ENCODE measurements at places on chromosomes 4 and X.

GRCh38 chr4:98568941-98569663 lies 89.3 kb downstream of the TSPAN5 start:
- no peak for DNase-seq

GRCh38 chr4:125423124-125423523 lies 108.4 kb downstream of the FAT4 start:
- no peak for DNase-seq

- no peak for DNase-seq
Measured at GRCh38 chr4:144658015-144658567, 12.1 kb downstream of the HHIP start.

- no peak for DNase-seq
Measured at GRCh38 chr4:182680234-182680653, 236.9 kb downstream of the DCTD start.

- no peak for DNase-seq
Measured at GRCh38 chrX:10104958-10105658, 51.7 kb upstream of the CLCN4 start.

DNA sequence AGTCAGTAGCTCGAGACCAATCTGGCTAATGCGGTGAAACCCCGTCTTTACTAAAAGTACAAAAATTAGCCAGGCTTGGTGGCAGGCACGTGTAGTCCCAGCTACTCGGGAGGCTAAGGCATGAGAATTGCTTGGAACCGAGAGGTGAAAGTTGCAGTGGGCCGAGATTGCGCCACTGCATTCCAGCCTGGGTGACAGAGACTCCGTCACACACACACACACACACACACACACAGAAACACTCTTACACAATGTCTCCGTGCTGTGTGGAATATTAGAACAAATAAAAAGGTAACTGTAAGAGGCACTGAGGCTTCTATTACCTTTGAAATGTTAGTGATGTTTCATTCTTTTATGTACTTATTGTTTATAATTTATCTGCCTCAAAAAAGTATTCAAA lies 326.6 kb downstream of the GPAT3 start:
- DNase-seq: no peak

DNA sequence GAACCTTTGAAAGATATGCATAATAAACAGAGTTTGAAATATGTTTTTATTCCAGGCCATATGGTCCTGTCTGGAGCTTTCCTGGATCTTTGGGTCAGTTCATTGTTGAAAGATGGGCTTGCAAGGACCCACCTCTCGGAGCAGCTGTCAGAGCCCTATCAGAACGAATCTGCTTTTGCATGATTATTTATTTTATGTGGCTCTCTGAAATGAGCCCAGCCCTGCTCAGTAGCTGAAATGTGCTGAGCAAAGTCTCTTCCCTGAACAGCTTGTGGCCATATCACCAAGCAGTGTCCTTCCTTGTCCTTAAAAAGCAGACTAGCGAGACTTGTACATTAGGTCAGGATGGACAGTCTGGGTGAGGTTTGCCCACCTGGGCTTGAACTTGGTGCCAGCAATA lies 110.8 kb downstream of the GBA3 start:
- peak; percentile 28 for DNase-seq

GRCh38 chr4:8613421-8614364 lies 21.1 kb downstream of the CPZ start:
- DNase-seq: no peak

- no peak for DNase-seq
Measured at GRCh38 chr4:1043651-1044468, 32.4 kb downstream of the FGFRL1 start.

DNA sequence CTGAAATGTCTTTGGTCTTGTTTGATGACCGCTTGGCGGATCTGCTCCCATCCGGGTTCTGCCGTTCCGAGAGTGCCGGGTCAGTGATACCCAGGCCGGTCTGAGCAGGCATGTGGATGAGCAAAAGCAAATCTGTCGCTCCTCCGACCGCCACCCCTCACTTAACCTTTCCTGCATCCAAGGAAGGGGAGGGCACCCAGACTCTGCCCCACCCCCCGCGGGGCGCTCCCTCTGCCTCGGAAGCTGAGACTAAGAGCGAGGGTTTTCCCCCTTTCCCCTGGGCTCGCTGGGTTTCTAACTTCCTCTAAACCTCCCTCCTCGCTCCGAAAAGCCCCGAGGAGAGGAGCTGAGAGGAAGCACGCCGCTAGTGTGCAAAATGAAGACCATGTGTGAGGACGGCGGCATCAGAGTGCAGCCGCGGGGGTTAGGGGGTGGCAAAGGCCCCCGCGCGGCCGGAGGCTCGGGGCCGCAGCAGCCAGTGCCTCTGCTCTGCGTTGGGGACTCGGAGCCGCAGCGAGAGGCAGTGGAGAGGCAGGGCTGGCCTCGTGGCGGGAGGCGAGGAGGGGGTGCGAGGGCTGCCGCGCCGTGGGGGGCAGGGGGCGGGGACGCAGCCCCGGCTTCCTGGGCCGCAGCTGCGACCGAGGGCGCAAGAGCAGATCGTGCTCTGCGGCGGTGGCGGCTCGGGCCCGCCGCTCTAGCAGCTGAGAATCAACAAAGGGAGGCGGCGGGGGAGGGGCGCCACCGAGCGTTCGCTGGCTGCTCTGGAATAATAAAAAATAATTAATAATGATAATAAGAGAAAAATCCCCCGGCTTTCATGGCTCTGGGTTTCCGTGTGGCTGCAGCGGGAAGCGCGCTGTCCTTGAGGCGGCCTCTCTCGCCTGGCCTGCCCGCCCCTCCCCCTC lies 55.8 kb upstream of the BCOR start:
- peak; percentile 74 for DNase-seq

DNA sequence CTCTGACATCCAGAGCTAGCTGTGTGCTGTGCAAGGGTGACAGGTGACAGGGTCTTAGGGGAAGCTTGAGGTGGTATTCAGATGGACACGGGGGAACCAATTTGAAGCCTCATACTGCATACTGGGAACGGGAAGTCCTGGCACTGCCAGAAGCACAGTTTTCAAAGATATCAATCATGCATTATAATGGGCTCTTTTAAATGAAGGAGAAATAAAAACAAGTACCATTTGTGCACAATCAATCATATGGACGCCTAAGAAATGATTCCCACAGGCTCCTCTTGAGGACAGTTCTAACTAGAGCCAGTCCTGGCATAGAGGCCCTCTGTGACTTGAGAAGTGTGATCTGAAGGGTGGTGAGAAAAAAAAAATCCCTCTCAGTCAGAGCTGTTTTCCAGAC lies 50.9 kb downstream of the TSC22D3 start:
- no peak for DNase-seq

- DNase-seq: no peak
Measured at GRCh38 chr4:1036095-1036494, 24.7 kb downstream of the FGFRL1 start.

- peak; percentile 76 for DNase-seq
Measured at GRCh38 chrX:103404231-103405008, 28.1 kb downstream of the BEX3 start.

GRCh38 chrX:71396576-71396975 lies 30.4 kb downstream of the TAF1 start:
- DNase-seq: no peak

GRCh38 chr4:188053302-188053701 lies 56.1 kb downstream of the TRIML2 start:
- DNase-seq: peak; percentile 4

DNA sequence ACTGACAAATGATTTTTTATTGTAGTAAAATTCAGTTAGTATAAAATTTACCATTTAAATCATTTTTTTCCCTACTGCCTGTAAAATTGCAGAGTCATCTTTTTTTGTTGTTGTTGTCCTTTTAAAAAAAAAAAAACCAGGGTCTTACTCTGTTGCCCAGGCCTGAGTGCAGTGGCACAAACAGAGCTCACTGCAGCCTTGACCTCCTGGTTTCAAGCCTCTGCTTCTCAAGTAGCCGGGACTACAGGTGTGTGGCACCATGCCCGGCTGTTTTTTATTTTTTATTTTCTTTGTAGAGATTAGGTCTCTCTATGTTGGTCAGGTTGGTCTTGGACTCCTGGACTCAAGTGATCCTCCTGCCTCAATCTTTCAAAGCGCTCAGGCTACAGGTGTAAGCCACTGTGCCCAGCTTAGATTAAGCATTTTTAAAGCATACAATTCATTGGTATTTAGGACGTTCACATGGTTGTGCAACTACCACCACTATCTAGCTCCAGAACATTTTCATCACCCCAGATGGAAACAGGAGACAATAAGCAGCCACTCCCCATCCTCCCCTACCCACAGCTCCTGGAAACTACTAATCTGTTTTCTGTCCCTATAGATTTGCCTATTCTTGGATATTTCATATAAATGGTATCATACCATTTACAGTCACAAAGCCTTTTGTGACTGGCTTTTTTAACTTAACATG lies 59.7 kb upstream of the PGRMC2 start:
- no peak for DNase-seq

GRCh38 chr4:100081491-100081890 lies 108.8 kb downstream of the DDIT4L start:
- DNase-seq: no peak

DNA sequence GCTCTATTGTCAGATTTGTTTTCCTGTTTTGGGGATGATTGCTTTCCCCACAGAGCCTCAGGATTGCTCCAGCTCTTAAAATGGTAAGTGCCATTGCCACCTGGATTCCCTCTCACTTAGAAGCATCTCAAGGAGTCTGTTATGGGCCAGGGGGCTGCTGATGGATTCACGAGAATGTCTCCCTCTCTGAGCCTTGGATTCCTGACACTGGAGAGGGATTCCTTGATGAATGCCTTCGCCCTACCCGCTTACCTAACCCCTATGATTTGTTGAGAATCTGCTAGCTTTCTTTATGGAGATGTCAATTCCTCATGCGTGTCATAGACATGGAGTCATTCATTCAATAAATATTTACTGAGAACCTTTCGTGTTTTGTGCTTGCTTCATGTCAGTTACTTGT lies 36.9 kb upstream of the TENM3 start:
- DNase-seq: no peak

- DNase-seq: peak; percentile 83
Measured at GRCh38 chr4:55604996-55605395, 13.0 kb upstream of the PDCL2 start.

DNA sequence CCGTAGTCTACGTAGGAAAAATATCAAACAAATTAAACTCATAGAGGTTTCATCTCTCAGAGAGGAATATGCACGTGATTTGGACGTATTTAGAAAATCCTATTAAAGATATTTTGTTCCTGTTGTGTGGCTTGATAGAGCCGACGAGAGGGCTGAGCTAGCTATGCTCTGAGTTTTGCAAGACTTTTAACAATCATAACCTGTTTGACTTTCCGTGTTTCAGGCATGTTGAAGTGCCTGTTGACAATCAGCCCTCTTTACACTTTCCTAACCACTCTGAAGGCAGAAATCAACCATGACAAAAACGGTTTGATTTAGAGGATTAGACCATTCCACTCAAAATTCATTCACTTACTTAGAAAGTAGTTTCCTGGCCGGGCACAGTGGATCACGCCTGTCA lies 297.3 kb downstream of the ASMT start:
- no peak for DNase-seq

GRCh38 chrX:118855681-118856310 lies 32.2 kb downstream of the ZCCHC12 start:
- DNase-seq: no peak
